ENCODE measurements at places on chromosomes 13 and 19.

DNA sequence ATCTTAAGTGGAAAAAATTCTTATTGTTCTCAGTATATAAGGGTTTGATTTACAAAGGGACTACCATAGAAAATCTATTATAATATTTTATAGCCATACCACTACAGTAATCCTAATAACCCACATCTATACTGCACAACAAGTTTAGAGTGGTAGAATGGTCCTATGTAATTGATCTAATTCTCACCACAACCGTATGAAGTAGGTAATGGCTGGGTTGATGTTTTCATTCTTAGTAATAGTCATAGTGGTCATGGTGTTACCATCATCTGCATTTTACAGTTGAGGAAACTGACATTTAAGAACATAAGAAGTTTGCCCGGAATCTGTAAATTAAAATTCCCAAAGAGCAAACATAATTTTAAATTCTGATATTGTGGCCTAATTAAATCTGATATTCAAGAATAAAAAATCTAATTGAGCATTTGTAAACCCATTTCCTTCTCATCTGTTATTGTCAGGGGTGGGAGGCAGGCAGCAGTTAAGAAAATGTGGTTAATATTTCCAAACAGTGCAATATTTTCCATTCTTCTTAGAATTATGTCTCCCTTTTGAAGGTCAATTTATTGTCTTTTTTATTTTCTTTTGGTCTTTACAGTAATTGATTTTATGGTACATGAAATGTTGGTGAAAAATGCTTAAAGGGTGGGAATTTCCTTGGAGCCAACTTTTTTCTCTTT is 65.6 kb downstream of the DHRS12 start:
- no peak for DNase-seq

- no peak for DNase-seq
Measured at GRCh38 chr19:29309637-29310036, 96.7 kb upstream of the UQCRFS1 start.

DNA sequence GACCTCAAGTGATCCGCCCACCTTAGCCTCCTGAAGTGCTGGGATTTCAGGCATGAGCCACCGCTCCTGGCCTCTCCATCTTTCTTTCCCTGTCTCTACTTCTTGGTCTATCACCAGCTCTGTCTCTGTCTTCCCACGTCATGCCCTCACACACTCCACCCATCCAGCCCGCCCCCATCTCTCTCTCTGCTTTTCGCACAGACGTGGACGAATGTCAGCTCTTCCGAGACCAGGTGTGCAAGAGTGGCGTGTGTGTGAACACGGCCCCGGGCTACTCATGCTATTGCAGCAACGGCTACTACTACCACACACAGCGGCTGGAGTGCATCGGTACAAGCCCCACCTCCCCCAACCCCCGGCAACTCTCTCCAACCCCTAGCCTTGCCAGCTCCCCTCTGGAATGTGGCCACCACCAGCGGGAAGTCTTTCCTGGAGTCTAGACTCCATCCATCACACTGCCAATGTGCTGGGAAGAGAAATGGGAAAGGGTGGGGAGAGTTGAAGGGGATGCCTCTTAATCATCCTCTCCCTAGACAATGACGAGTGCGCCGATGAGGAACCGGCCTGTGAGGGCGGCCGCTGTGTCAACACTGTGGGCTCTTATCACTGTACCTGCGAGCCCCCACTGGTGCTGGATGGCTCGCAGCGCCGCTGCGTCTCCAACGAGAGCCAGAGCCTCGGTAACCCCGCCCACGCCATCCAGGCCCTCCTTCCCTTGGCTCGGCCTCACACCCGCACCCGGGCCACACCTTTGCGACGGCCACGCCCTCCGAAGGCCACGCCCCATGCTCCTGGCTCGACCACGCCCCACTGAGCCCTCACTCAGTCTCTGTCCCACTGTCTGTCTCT is 22.5 kb downstream of the LTBP4 start:
- DNase-seq: no peak

- DNase-seq: no peak
Measured at GRCh38 chr19:7846155-7846646, 16.2 kb downstream of the EVI5L start.

GRCh38 chr19:49592486-49593232 is 1.7 kb downstream of the PRR12 start:
- no peak for DNase-seq

DNA sequence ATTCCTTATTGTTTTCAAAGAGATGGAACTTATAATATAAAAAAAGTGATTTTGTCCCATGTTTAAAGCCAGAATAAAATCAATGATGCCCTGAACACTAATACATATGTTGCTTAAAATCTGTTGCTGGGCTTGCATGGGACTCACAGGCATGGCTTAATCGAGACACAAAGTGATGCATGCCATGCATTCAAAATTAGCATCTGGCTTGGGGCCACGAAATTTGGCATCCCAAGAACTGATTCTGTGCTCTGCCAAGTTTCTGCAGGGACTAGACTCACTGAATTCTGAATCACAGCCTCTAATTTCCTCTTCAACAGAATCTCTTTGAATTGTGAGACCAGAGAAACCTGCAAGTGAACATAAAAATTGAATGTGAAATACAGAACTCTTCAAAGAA is 109.2 kb downstream of the PCDH17 start:
- DNase-seq: no peak

DNA sequence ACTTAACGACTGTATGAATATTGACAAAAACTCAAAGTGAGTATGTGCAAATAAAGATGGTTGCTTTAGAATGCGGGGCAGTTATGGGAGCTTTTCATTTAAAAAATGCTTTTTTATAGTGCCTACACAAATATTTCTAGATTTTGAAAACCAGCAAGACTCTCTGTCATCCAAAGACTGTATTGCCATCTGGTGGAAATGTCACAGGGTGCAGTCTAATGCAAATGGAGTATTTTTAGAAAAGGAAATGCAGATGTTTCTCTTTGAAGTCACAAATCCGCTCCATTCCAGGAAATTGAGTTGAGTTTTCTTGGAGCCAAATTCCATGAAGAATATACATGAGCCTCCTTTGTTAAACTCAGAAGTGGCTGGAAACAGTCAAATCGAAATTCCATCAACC is 2.3 kb upstream of the C1QTNF9B start:
- DNase-seq: peak; percentile 61

DNA sequence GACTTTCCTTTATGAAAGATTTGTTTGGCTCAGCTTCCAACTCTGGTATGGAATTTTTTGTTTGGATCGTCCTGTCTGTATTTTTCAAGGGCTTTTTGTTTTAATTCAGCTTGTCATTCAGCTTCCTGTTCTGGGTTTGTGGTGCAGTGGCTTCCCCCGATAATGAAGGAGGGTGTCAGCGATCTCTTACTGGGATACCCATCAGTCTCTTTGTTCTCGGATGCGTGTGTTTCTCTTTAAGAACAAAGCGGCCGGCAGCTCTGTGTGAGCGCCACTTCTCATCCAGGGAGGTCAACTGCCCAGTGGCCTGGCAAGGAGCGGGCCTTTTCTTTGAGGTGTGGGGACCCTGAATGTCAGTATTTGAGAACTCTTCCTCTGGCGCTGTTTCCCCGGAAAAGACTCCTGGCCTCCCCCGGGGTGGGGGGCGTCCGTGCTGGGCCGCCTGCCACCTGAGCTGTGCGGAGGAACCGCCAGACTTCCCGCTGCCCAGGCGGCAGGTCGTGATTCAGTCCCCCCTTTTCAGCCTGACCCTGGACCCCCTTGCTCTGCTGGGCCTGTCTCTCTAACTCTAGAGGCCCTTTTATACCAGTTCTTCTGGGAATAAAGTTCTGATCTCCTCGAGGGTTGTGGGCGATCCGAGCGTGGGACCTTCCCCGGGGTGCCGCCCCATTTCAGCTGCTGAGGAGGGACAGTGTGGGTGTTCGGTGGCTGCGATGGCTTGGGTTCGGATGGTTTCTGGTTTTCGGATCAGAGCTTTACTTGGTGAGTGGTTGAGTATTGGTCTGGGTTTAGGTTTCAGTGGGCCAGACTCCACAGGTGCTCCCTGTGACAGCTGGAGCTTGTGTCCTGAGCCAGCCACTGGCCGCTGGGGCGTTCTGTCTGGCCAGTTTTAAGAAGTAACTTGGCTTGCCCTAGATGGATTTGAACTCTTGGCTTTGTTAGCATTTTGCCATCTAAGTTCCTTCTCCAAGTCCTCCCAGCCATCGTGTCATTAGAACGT is 3.4 kb downstream of the SF3A2 start:
- no peak for DNase-seq

DNA sequence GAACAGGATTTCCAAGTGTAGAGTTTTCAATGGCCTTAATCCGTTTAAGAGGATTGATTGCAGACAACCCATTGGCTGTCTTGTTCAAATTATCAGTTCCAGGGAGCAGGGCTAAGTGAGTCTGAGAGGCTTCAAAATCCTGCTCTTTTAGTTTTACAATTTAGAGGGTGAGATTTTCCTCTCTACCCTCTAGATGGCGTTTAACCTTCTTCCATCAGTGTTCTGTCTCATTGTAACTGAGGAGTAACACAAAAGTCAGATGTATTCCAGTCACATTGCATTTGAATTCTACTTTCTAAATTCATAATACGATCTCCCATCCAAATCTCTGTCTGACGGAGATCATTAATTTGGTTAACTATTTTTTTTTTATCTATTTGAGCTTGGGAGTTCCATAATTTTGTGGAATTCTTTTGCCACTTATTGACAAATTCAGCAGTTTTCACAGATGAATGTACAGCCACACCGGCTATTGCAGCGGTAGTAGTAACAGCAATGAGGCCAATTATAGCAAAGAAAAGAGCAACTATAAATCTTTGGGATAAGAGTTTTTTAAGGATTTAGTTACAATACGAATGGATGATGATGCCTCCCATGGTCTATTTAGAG is 7.8 kb upstream of the C19orf84 start:
- DNase-seq: no peak

GRCh38 chr13:107450931-107451330 is 764.4 kb downstream of the LIG4 start:
- peak; percentile 96 for DNase-seq

DNA sequence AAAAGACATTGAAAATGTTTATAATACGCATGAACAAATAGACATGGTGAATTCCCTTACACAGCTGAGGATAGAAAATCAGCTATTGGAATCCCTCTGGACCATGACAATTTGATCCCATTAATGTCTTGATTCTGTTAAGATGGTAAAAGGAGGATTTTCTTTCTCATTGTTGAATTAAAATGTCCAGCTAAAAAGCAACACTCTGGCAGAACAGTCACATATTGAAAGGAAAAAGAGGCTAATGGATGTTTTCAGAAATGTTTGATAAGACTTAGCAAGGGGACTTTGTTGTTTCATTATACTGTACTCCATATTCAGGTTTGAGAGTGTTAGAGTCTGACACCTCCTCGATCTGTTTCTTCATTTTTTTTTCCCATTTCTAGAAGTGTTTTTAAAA is 296.0 kb downstream of the OLFM4 start:
- no peak for DNase-seq

DNA sequence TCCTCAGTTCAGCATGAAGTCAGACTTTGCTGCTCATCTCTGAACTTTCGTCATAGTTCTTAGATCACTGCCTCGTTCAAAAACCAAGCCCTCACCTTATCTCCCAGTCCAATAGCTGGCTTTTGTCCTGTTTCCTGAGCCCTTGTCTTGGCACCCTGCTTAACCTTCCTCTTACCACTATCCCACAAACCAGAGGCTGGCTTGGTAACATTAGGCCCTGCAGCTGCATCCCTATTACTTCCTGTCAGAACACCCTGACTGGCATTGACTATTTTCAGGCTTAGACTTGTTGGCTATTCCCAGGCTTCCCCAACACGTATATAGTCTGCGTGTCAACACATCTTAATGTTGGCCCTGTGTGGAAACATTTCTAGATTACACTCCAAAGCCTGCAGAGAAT is 172.4 kb downstream of the VWA8 start:
- DNase-seq: no peak

- DNase-seq: no peak
Measured at GRCh38 chr19:45448887-45449299, 18.9 kb upstream of the FOSB start.

DNA sequence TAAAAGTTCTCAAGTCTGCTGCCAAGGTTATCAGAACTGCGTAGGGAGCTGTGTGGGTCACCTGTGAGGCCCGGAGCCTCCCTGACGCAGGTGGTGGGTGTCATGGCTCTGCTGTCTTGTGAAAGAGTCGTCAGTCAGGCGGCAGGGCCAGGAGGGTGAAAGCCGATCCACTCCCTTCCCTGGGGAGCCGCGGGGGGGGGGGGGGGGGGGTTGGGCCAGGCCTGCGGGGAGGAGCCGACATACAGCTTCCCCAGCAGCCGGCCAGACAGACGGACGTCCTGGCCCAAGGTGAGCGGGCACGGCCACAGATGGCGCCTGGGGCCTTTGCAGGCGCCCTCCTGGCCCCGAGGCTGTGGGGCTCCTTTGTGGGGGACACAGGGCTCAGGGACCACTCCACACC is 12.4 kb downstream of the SBNO2 start:
- no peak for DNase-seq

DNA sequence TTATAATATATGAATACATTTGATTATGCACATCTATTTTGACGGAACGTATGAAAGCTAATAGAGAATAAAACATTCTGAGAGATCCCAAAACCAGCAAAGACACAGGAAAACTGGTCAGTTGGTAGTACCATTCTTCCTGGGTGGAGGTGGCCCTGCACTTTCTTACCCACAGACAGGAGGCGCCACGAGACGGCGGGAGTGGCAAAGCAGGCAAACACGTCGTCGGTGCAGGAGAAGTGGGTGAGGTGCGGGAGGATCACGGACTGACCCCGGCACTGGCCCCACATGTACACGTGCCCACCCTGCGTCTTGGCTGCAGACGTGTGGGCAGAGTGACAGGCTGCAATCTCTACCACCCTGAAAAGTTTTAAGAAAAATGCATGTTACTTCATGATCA is 36.1 kb downstream of the RCBTB1 start:
- no peak for DNase-seq

DNA sequence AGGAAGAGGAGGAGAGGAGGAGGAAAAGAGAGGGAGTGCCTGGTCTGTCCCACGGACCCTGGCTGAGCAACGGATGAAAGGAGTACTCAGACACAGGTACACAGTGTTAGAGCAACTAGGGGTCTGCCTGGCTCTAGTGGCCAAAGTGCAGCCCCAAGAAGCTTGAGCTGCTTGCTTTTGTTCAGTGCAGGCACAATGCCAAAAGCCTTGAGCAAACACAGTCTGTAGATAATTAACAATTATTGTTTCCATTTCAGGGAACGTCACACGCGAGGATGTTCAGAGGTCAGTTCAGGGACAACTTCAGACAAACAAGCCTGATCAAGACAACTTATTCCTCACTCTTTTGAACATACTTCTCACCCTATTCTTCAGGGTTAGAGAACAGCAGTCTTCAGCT is 32.2 kb upstream of the ZNF726 start:
- DNase-seq: no peak

DNA sequence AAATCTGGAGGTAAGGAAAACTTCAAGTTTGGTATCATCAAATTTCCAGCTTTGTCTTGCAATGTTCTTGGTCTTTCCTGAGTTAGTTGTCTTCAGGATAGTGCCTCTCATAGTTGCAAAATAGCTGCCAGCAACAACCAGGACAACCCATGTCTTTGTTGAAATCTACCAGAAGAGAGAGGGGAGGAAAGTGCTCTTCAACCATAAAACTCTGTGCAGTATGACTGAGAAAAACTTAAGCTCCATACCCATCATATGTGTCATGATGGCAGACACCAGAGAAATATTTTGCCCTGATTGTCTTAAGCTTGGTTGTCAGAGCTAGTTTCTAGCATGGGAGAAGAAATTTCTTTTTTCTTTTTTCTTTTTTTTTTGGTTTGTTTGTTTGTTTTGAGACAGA is 103.3 kb downstream of the SPRY2 start:
- no peak for DNase-seq
